ENCODE measurements at places on chromosomes 2 and 18. TPM values are rescaled to one million over a fixed set of nuclear protein-coding genes. Genes with fewer than 3 reads are reported as not detected.
A peak's percentile ranks its signal among the peaks of the same experiment; 100 is the strongest.

GRCh38 chr18:74831571-74832250 lies 234.0 kb downstream of the ZNF407 start:
- DNase-seq, result peak; percentile 67

DNA sequence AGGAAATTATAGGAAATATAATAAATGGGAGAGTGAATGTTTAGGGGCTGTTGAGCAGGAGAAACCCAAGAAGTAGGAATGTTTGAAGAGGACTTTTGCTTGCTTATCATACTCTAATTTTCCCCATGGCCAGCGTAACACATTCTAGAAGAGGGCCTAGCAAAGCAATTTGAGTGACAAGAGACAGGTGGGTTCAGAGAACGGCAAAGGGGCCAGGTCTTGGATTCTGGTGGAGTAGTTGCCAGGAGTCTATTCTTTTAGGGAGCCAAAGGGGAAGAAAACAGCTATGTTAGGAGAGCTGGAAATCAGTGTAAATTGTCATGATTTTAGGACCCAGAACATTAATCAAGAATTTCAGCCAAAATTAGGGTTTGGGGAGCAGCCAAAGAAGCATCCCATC lies 96.5 kb downstream of the COL5A2 start:
- DNase-seq, result no peak

GRCh38 chr2:175180701-175181103 lies 808 bp downstream of the ATP5MC3 start:
- DNase-seq, result peak; percentile 40

- DNase-seq, result no peak
Observed at GRCh38 chr2:64101141-64101591, 43.1 kb downstream of the PELI1 start.

GRCh38 chr2:54668711-54669110 lies 54.8 kb upstream of the EML6 start:
- no peak for DNase-seq

- no peak for DNase-seq
Observed at GRCh38 chr18:6261938-6262337, 152.8 kb downstream of the L3MBTL4 start.

IL36A gene
- not detected for total RNA-seq

DNA sequence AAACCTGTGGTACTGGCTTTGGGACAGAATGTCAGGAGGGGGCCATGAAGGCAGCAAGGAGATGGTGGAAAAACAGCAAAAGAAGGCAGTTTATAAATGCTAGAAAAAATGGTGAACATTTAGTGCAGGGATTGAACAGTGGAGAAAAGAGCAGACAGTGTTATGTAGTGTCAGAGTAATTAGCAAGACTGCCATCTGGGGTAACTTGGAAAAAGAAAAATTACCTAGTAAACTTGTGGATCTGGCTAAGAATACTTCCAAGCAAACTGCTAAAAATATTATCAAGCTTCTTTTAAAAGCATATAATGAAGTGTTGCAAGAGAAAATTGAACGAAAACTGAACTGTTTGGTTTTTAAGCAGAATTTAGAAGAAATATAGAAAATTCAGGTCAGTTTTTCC lies 267.8 kb downstream of the INSIG2 start:
- DNase-seq, result no peak

PDE1A gene
- 0.07 TPM for total RNA-seq

DNA sequence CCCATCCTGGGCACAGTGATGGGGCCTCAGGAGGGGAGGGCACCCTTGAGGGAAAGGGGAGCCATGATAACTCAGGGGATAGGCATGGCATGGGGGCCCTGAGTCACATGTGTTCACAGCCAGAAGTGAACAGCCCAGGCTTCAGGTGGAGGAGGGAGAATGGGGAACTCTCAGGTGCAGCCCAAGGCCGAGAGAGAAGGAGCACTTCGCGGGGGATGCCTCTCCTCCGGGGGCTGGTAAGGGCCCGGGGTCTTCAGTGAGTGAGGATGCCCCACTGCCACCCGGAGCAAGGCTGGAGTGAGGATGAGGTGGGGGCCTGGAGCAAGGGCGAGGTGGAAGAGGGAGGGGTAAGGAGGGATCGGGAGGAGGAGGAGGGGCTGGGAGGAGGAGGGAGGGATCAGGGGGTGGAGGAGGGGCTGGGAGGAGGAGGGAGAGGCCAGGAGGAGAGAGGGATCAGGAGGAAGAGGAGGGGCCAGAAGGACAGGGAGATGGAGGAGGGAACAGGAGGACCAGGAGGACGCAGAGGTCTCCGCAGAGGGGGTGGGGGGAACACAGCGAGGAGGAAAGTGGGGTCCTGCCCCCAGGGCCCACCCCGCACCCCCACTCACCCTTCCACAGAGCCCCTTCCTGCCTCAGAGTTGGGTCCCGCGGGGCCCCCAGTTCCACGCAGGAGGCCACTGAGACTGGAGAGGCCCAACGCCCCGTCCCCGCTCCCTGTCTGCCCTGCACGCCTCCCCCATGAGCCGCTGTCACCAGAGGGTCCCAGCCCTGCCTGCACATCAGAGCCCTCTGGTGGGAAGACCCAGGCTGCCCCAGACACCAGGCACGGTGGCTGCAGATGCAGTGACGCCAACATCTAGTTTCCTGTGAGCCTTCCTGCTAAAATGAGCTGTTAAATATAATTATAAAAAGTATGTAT lies 42.8 kb downstream of the RAMP1 start:
- no peak for DNase-seq

- no peak for DNase-seq
Observed at GRCh38 chr2:195308163-195308562, 348.9 kb upstream of the SLC39A10 start.

DNA sequence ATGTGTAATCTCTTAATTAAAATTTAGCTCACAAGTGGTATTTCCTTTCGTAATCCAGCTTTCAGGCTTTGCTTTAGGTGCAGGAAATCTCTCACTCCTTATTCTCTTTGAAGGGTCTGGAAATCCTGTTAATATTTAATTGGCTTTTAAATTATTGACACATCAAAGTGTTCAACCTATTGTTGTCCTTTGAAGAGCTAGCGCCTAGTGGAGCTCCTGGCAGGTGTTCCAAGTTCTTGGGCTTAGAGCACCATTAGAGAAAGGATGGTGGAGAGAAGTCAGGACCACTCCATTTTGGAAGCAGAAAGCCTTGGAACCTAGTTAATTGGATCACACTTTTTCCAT lies 92.4 kb downstream of the CABLES1 start:
- no peak for DNase-seq

GRCh38 chr2:180038997-180039396 lies 31.9 kb upstream of the CWC22 start:
- no peak for DNase-seq

DNA sequence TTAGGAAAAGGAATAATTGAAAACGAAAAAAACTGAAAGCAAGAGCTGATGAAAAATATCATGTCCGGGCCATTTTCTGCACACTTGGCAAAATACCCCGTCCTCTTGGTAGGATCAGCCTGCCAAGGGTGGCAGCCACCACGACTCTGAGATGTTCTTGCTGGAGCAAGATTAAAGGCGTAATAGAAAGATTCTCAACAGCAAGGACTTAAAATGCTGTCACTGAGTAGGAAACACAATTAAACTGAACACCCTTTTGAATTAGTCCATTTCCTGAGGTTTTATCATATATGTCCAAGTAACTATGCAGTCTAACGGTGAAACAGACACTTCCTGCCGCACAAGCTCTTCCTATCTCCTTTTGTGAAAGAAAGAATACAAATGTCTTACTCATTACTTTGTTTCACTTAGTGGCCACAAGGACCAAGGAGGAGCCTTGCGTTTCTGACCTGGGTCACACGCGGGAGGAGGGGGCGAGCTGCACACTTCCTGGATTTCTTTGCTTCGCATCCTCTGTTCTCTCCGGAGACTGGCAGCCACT lies 222.7 kb downstream of the PIEZO2 start:
- DNase-seq, result peak; percentile 81

DNA sequence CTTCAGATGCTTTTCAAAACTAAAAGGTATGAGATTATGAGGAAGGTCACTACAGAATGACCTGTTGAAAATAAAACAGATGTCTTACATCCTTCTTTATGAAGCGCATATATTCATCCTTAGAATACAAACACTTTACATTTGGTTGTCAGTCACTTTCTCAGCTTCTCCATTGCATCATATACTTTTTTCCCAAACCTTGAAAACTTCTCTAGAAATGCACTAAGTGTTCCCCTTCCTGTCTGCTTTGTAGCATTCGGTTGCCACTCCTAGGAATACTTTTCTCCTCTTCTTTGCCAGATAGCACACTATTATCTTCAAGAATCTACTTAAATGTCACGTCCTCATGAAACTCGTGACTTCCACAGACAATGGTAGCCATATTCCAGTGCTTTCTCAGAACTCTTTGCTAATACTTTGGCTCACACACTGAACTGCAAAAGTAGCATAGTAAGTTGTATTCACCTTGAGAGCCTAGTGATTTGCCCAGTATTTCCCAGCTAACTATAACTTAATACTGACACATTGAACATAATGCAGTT lies 27.6 kb downstream of the DSC1 start:
- DNase-seq, result no peak

- DNase-seq, result peak; percentile 92
Observed at GRCh38 chr2:74564222-74564621, 9.7 kb downstream of the DOK1 start.

- no peak for DNase-seq
Observed at GRCh38 chr2:129723277-129724020, 256.0 kb upstream of the RAB6C start.

LYPD6B gene
- 5.4 TPM for total RNA-seq

DNA sequence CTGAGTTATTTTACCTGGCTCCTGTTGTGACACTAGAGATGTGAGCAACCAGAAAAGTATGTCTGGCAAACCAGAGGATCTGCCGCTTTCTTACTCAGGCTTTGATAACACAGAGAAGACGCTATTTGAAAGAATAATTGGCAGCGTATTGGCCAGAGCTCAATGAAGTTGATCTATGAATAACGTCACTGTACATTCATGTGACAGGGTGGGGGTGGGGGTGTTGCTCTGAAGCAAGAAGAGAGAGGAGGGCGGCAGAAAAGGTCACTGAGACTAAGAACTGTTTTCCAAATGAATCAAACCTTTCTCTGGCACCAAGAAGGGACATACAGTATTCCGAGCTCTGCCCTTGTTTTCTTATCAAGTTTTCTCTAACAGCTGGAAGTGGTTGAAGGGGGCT lies 1.7 kb upstream of the ONECUT2 start:
- no peak for DNase-seq

DNA sequence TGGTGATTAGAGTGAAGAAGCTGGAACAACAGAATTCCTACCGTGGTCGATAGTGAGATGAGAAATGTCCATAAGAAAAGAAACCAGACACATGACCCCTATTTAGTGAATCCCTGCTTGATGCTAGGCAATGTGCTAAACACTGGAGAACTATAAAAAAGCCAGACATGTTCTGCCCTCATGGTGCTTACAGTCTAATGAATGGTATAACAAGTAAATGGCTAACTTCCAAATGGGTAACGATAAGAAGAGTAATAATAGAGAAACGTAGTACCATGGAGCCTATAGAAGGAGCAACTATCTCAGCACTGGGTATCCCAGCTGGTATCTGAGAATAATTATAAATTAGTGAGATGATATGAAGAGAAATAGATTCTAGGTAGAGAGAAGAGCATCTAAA lies 5.0 kb downstream of the DSG2 start:
- DNase-seq, result no peak

- DNase-seq, result no peak
Observed at GRCh38 chr18:48674758-48675351, 136.0 kb downstream of the CTIF start.

Measured in HT1080 (cell line).